ENCODE measurements at places on chromosomes 2 and 18.

DNA sequence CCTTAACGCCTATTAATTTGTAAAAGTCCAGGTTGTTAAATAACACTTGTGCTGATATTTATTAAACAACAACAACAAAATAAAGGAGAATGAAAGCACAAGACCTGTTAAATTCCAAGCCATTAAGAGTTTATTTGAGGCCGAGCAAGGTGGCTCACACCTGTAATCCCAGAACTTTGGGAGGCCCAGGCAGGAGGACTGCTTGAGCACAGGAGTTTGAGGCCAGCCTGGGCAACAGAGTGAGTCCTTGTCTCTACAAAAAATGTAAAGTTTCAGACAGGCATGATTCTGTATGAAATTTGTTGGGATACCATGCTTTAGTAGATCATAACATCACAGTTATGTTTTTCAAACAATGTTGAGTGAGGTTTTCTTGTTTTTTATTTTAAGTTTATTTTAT is 17.1 kb downstream of the PELI1 start:
- DNase-seq = no peak

- no peak for DNase-seq
These were observed 204.9 kb downstream of the CDH7 start for GRCh38 chr18:65955747-65956146.

DNA sequence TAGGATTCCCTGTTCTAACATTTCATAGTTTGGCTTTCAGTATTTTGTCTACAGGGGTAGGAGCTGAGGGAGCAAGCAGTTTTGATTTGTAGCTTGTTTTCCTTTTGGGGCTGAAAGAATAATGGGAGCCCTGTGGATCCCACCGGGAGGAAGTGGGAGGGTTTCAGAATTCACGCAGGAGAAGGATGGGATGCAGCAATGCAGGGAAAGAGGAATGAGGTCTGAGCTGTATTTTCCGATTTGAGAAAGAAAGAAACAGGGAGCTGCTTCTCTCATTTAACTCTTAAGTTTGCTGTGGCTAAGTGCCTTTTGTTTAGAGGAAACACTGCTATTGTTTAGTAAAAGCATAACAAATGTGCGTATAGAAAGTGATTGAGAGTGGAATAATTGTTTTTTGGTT is 141.0 kb downstream of the ADCYAP1 start:
- DNase-seq = no peak

- DNase-seq = no peak
These were observed 1.6 kb downstream of the MTCL1 start for GRCh38 chr18:8706791-8707555.

DNA sequence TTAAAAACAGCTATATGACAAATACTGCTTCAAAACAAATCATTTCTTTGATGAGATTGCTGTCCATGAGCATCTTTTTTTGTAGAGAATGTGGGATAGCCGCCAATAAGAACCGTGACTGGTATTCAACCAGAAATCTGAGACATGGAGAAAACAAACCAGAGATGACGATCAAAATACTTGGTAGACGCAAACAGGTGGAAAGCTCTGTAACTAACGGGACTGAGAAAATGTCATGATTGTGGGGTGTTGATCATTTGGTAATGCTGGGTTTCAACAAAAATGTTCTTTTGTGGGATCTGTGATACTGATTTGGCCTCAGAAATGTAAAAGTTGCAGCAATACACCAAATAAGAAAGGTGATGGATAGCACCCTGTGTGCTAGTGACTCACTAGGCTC is 364.8 kb downstream of the NYAP2 start:
- no peak for DNase-seq

DNA sequence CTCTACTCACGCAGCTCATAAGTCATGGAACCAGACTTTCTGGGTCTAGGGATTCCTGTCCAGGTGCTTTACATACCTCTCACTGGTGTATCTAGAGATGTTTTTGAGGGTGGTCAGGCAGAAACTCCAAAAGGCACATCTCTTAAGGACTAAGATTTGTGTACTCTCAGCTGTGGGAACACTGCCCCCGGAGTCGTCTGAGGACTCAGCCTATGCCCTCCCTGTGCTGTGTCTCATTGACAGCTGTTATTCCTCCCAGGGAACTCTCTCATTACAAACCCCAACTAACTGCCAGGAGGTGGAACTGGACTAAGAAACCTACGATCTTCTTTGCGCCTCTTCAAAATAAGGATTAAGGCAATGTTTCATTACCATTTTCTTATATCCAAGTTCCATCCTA is 293.9 kb upstream of the DLGAP1 start:
- no peak for DNase-seq

DNA sequence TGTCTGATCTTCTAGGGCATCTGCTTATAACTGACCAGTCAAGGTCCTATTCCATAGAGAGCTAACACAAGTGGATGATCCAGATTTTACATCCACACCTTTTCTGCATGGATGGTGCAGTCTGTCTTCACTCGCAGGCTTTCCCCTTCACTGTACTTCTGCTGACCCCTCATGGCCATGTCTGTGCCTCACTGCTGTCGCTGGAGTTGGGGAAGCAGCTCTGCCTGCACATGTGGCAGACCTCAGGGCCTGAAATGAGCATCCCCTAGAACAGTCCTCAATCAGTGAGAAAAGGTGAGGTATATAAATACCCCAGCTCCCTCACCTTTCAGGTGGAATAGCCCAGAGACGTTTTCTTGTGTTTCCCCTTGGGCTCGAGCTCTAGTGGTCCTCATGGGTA is 233.8 kb downstream of the ANKRD36B start:
- DNase-seq = no peak

GRCh38 chr2:192087398-192087958 is 107.3 kb downstream of the TMEFF2 start:
- DNase-seq = no peak

- no peak for DNase-seq
These were observed 93.4 kb downstream of the DOCK10 start for GRCh38 chr2:224948859-224949258.

Measured in LoVo (cell line).